ENCODE measurements at places on chromosomes 3 and 15.

GRCh38 chr3:111531446-111531845 is 10.6 kb upstream of the CD96 start:
- DNase-seq, result no peak

GRCh38 chr3:52843108-52843865 is 8.5 kb upstream of the MUSTN1 start:
- DNase-seq, result no peak

GRCh38 chr3:11095932-11096265 is 58.4 kb upstream of the HRH1 start:
- no peak for DNase-seq

GRCh38 chr15:87816811-87817210 is 439.7 kb downstream of the NTRK3 start:
- DNase-seq, result no peak

DNA sequence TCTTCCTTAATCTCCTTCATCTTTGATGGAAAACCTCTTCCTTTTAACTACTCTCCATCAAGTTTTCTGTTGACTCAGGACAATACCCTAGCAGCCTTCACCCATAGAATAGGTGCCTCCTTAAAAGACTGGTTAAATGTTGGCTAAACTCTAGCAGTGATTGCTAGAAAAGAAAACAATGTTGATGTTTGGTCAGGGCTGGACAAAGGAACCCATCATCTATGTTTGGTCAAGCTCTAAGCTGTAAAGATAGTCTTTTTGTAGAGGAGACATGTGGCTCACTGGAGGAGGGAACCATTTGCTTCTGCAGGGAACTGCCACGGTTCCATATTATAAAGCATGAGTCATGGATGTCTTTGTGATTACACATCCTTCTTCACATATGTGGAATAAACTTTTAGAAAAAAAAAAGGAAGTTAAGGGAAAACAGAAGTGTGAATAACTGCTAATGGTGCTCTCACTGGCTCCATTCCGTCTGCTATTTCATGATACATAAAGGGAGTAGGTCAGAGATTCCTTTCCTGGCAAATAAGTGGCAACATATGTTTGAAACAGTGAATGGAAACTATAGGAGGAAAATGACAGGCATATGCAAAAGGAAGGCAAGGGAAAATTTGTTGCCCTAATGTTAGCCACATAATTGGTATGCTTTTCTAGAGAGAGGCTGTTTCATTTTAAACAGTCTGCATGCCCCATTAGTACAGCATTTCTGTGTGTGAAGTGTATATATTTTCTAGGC is 78.2 kb downstream of the CMSS1 start:
- no peak for DNase-seq

DNA sequence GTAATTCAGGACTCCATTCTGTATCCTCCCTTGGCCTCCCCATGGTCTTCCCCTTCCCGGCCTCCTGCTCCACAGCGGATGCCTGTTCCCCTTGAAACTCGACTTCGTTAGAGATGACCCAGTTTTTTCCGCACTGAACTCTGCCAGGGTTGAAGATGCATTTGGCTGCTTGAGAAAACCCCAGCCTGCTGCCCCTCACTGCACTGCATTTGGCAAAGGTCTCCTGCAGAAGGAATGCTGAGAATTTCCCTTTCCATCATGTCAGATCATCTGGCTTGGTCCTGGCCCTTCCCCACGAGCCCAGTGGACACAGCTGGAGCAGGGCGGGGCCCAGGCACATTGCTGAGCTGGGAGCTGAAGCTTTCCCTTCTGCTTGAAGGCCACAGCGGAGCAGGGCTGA is 37.6 kb upstream of the RGMA start:
- no peak for DNase-seq

DNA sequence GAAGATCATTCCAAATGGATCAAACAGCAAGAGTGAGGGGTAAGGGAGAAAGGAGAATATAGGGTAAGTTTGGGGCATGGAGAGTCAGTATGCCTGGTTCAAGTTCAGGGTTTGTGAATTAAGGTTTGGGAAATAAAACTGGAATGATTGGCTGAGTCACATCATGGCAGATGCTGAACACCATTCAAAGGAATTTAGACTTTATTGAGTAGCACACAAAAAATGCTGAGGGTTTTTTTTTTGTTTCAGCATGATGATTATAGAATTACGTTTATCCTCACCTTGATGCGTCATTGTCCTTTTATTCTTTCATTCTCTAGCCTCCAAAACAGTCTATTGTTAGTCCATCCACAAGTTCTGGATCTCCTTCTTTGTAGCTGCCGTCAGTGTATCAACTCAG is 220.0 kb upstream of the UMPS start:
- DNase-seq, result no peak

GRCh38 chr15:88834211-88834812 is 31.1 kb downstream of the ACAN start:
- no peak for DNase-seq

- no peak for DNase-seq
Observed at GRCh38 chr15:52427804-52428203, 100.9 kb downstream of the MYO5A start.

DNA sequence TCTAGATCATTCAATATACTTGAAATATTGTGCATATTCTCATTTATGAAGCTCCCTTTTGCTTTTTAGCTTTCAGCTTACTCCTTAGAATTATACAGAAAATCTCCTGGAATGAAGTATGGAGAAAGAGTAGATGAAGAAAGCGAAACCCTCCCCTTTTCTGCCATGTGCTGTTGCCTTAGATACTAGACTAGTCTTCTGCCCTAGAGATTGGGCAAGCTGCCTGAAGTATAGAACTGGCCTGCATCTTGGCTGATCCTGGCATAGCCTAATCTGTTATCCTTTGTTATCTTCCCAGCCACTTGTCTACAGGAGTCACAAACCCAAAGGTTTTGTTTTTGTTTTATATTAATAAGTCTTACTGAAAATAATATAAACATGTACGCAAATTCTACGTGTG is 138.8 kb downstream of the RBPMS2 start:
- DNase-seq, result no peak

DNA sequence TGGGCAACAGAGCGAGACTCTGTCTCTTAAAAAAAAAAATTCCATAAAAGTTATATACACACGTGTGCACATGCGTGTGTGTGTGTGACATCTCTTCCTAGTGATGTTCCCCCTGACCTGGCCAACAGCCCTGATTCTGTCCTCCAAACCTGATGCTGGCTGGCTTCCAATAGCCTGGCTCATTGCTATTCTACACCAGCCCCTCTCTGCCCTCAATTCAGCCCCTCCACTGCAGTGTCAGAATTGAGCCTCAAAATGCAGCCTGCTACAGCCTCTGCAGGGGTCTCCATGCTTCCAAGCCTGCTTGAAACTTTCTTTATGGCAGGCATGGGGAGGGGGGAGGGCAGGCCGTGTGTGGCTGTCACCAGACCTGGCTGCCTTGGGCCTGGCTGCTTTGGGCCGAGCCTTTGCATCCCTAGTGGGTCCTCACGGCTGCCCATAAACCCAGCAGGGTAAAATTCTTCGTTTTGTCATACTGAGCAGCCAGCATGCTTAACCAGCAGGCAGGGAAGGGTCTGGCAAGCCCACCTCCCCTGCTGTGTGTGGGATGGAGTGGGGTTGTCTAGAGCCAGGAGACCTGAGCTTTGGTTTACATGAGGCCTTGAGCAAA is 22.7 kb upstream of the DOCK3 start:
- DNase-seq, result no peak

DNA sequence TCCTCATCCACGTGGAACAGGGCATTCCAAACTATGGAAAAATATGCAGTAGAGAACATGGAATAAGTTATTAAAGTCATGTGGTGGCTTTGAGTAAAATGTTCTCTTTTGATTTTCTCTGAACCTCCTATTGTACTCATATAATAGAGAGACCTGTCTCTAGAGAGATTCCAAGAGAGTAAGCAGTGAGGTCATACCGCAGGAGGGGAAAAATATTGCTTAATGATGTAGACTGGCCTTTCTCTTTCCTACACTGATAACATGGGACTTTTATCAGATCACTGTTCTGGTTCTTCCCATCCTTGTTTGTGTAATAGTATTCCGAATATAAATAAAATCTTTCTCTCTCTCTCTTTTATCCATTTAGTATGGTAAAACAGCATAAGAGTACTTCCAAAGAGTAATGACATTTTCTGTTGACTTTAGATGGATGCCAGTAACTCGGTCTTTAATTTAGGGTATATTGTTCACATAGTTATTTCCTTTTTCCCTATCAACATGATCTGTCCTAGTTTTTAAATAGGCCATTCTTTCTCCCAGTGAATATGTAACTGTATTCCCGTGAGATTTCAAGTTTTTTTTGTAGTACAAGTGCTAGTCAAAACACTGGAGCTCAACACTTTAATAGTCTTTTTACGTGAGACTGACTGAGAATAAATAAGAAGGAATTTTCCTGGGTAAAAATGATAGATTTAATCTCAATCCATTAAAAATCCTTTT is 814.0 kb upstream of the LMCD1 start:
- no peak for DNase-seq

DNA sequence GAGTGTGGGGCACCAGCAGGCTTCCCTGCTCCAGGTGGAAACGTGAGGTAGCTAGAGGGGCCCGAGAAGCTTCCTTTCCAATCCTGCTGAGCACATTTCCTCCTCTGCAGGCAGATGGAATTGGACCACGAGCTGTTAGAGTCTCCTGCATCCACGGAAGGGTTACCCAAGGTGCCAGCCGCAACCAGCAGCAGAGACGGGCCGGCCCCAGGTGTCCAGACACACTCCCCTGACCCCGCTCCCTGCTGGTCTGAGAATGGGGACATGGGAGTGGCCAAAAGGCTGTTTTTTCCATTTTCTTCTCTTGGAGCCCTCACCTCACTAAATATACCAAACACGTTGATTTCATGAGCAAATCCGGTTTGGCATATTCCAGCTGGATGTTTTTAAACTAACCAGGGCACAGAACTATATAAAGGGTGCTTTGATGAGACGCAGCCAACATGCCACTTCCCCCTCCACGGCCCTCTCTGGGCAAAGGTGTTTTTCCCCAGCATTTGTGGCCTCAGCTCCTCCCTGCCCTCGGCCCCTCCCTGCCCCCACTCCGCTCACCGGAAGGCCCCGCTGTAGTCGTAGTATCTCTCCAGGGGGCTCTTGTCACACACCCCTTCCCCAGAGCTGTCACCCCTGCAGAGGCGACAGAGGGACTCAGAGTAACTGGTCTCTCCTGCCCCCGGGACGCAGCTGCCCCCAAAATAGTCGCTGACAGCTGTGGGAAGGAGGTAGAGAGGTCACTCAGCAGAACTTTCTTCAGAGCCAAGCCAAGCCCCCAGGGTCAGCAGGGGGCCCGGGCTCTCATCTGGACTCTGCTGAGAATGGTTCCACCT is 7.0 kb downstream of the MELTF start:
- no peak for DNase-seq
